Left lung (tissue), 14 donors: ENCODE measurements at places on chromosomes 12 and 14. TPM values are rescaled to one million over a fixed set of nuclear protein-coding genes. Genes with fewer than 3 reads are reported as not detected.
A peak's percentile ranks its signal among the peaks of the same experiment; 100 is the strongest.

The CARMIL3 gene
- 2.3 TPM for polyA plus RNA-seq

The DEPDC4 gene
- 4.7 TPM for polyA plus RNA-seq

- no peak for DNase-seq
These were observed 69.0 kb upstream of the DHRS4 start for GRCh38 chr14:23884541-23884904.

DNA sequence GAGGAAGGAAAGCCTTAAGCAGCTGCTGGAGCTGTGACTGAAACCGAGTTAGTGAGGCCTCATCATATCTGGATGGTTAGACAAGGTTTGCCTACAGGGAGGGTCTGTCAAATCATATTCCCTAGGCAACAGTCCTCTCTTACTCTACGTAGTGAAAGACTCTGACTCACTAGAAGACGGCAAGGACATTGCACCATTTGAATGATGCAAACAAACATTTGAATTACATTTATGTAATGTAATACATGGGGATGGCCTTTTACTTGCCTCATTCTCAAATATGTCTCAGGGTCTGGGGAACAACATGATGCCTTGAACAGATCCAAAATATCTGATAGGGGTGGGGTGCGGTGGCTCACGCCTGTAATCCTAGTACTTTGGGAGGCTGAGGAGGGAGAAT, 29.8 kb upstream of the STRAP start:
- no peak for DNase-seq

- no peak for DNase-seq
These were observed 12.9 kb downstream of the LRIG3 start for GRCh38 chr12:58907391-58907790.

- DNase-seq = peak; percentile 94
These were observed 2.1 kb downstream of the DDN start for GRCh38 chr12:48996794-48997718.

The RNASE4 gene
- 7.8 TPM for polyA plus RNA-seq

GRCh38 chr12:124804011-124804621, 59.5 kb downstream of the SCARB1 start:
- DNase-seq = peak; percentile 58

GRCh38 chr12:131862994-131863710, 31.3 kb upstream of the ULK1 start:
- peak; percentile 72 for DNase-seq

DNA sequence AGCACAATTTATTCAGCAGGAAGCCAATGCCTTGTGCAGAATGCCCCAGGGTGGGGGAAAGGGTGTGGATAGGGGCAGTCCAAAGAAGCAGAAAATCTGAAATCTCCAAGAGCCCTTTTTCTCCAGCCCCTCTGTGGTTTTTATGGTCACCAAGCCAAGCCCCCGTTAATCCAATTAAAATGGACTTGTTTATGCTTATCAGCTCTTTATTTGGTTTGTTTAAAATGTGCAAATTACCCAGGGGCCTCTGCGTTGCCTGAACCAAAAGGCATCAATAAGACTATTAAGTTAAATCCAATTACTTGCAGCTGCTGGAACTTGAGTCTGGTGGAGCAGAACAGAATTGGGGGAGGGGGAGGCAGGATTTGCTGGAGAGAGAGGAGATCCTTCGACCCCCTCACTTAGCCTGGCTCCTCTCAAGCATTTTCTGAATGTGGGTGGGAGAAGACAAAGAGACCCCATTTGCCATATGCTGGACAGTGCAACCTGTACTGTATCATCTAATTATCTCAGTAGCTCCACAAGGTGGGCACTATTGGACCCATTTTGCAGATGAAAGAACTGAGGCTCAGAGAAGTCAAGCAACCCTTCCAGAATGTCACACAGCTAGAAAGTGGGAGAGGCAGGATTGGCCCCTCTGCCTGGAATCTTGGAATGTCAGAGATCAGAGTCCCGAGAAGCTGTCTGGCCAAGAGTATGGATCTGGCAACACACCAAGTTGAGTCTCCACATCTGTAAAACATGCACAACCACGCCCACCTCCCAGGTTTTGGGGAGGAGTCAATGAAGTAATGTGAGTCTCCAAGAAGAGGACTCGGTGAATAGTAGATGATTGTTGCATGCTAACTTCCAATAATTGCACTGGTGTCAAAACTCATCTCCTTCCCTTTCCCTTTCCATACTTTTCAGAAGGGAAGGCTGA, 66.9 kb downstream of the CMKLR1 start:
- DNase-seq = no peak

The TNS2 gene
- polyA plus RNA-seq = 123 TPM

DNA sequence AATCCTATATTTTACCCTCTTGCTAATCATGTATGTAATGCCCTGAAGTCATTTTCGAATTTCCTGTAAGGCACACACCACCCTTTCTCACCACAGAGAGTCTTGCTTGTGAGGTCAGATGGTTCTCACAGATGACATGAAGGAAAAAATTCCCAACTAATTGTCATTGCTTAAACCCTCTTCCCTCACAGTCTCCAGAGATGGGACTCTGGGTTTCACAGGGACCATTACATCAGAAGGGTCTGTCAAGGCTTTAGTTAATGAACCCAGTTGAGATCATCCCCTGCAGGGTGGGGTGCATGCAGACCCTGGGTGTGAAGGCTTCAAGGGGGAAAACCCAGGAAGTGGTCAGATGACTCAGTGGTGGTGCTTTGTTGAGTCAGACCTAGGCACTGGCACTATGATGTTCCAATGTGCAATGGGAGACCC, 229.6 kb downstream of the BCAT1 start:
- DNase-seq = no peak

The NANOG gene
- 0.14 TPM for polyA plus RNA-seq

The ART4 gene
- 0.31 TPM for polyA plus RNA-seq

The SALL2 gene
- 32.3 TPM for polyA plus RNA-seq

DNA sequence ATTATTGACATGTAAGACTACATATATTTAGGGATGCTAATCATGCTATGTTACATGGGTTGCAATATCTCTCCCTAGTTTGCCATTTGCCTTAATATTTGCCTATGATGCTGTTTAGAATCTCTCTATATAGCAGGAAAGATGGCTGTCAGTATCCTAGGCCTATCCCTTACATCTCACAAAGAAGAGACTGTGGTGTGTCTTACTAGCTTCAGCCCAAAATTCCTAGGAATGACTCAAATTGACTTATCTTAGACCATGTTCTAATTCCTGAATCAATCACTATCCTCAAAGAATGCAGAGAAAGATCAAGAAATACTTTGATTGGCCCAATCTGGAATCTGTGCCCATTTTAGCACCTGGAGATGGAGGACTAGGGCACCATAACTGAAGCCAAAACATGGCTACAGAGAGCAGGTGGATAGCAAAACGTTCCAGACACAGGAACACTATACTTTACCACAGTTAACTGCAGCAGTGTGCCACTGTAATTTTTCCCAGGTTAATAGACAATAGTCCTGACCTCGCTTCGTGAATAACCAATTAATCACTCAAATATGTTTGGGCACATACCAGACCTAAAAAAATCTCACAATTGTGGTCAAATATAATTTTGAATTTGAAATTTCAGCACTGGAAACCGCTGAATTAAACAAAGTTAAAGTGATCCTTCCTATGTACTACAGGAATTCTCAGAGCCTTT, 32.7 kb upstream of the GLIPR1 start:
- no peak for DNase-seq

DNA sequence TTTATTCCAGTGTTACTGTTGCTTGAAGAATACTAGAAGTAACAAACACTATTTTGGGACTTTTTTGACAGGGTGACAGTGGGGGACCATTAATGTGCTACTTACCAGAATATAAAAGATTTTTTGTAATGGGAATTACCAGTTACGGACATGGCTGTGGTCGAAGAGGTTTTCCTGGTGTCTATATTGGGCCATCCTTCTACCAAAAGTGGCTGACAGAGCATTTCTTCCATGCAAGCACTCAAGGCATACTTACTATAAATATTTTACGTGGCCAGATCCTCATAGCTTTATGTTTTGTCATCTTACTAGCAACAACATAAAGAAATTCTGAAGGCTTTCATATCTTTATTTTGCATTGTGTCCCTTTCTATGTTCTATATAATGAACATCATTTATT, 44.5 kb downstream of the TMPRSS12 start:
- no peak for DNase-seq

DNA sequence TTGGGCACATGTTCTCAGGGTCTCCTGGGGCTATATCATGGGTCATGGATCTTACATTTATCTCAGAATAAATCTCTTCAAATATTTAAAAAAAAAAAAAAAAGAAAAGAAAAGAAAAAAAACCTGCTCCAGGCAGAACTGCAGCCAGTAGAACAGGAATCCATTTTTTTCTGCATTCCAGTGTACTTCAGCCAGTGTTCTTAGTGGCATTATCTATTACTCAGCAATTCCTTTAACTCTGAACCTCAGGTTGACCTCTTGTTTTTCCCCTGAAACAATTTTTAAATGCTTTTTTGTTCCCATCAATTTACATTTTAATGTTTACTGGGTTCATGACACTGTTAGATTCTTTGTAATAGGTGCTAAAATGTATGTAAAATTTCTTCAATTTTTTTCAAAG, 66.7 kb upstream of the STXBP6 start:
- no peak for DNase-seq

DNA sequence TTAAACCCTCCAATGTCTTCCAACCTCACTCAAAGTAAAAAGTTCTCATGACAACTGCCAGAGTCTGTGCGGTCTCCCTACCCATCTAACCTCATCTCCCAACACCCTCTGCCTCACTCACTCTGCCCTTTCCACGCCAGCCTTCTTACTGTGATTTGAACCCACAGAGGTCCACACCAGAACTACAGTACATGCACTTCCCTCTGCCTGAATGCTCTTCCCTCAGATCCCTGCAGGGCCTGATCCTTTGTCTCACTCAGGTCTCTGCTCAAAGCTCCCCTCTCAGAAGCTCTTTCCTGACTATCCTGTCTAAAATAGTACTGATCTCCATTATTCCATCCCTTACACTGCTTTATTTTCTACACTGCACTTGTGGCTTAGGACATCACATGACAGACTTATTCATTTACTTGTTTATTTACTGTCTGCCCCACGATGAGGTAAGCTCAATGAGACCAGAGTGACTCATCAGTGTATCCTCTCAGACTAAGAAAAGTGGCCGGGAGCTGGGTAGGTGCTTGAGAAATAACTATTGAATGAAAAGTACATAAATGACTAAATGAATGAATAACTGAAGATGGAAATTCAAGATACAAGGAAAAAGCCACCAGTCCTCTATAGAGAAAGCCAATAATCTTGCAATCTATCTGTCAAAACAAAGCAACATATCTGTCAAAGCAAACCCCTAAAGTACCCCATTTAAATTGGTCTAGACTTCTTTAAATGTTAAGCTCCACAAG, 17.1 kb downstream of the POMT2 start:
- no peak for DNase-seq

DNA sequence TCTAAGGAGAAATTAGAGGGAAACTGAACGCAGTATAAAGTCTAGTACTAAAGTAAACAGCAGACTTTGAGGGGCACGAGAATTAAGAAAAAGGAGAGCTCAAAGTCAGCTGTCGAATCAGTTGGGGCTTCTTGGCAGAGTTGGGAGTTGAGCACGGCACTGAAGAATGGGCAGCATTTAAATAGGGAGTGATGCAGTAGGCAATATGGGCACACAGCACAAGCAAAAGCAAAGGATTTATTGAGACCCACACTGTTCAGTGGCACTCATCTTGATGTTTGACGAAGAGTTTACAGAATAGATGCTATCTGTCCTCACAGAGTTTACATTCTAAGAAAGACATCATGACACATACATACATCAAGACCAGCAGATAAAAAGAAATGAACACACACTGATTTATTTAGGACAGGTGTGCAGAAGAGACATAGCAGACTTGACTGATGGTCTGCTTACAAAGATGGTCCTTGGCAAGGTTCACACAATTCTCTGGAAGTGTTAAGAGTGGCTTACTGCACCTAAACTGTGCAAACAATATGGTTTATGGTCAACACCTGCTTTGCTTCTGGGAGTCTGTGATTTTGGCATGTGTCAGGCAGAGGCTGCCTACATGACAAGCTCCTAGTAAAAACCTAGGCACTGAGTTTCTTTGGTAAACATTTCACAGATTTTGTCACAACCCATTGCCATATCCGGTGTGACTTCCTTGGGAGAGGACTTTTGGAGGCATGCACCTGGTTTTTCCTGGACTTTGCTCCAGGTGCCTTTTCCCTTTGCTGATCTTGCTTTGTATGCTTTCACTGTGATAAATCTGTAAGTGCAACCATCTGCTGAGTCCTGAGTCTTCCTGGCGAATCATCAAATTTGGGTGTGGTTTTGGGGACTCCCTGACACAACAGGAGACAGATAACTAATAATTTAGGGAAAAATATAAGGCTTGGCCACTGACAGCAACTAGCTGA, 26.3 kb downstream of the ALKBH1 start:
- no peak for DNase-seq

DNA sequence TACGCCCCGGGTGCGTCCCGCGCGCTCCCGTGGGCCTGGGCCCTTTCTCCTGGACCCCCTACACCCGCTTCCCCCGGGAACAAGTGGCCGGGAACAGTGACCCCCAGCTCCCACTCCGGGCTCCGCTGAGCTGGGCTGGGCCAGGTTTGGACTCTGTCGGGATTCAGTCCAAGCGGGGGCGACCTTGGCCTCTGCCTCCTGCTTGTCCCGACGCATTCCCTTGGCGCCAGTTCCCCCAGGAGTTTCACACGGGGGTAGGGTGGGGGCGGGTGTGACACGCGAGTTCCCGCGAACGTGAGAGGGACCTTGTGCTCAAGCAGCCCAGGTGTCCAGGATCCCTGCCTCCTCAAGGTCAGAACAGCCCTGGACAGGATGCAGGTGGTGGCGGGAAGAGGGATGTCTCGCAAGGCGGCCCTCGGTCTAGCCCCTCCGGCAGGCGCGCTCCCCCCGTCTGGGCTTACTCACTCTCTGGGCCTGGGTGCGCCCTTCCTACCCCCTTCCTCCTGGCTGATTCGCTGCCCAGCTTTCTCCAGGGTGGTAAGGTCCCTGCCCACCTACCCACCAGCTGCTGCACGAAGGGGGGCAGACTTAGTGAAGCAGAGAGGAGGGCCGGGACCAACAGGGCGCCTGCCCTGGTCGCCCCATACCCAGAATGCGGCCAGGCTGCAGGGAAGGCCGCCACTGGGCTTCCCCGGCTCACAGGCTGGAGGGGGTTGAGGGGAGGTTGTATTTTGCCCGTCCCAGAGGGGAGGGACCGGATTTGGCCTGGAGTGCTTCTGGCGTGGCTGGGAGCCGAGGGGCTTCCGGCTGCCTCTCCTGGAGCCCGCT, 862 bp downstream of the CRIP2 start:
- no peak for DNase-seq

The NRIP2 gene
- polyA plus RNA-seq = 7.0 TPM

The LRCOL1 gene
- 1.5 TPM for polyA plus RNA-seq

The DPPA3 gene
- not detected for polyA plus RNA-seq

The KRT6C gene
- not detected for polyA plus RNA-seq

- peak; percentile 79 for DNase-seq
These were observed 19.4 kb downstream of the PPP1R36 start for GRCh38 chr14:64569138-64569631.

The NKX2-1 gene
- 148 TPM for polyA plus RNA-seq

DNA sequence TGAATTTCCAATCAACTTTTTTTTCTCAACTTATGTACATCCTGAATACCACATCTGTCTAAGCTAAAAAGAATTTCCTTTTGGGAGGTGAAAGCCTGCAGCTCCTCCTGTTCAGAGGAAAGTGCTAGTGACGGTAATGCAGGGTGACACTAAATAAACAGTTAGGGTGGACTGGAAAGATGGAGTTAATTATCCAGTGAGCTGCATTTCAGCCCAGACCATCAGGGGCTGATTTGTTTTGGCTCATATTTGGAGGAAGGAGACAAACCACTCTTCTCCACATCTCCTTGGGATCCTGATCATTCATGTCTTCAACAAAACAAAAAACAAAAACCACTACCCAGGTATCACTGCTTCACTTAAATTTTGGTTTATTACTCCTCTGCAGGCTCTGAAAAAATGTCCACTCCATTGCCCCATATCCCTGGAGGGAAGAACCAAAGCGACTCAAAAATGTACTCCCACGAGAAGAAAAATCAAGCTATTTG, 5.1 kb upstream of the SIX1 start:
- no peak for DNase-seq
